ENCODE measurements at places on chromosomes 1 and 21.
A peak's percentile ranks its signal among the peaks of the same experiment; 100 is the strongest.

DNA sequence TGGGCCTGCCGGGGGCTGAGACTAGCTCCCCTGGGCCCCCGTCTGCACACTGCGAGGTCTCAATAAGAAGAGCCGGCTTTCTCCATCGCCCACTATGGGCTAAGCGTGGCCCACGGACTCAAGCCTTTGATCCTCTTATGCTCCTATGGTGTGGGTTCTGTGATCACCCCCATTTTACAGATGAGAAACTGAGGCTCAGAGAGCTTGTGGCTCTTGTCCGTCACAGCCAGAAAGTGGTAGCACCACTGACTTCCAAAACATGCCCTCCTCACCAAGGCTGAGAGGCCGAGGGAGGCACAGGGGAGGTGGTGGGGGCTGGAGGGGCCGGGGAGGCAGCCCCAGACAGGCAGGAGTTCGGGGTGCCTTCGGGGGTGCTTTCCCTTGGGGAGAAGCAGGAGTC is 39.0 kb upstream of the CASZ1 start:
- no peak for DNase-seq

DNA sequence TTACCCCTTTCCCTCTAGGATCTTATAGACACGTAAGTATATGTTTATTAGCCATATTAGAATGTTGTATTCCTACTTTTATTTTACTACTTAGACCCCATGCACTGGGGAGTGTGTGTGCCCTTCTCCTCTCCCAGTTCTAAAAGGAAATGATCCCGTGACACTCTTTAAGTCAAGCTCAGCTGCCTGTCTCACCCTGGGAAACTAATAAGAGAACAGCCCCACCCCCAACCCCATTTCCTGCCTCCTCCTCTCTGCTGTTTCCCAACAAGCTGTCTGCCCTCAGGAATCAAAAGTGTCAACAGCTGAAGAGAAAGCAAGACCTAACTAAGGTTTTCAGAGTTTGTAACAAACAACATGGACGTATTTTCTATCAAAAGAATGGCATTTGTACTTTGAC is 92.6 kb upstream of the VAV3 start:
- no peak for DNase-seq

- no peak for DNase-seq
Observed at GRCh38 chr1:207140536-207140935, 36.5 kb downstream of the C4BPA start.

DNA sequence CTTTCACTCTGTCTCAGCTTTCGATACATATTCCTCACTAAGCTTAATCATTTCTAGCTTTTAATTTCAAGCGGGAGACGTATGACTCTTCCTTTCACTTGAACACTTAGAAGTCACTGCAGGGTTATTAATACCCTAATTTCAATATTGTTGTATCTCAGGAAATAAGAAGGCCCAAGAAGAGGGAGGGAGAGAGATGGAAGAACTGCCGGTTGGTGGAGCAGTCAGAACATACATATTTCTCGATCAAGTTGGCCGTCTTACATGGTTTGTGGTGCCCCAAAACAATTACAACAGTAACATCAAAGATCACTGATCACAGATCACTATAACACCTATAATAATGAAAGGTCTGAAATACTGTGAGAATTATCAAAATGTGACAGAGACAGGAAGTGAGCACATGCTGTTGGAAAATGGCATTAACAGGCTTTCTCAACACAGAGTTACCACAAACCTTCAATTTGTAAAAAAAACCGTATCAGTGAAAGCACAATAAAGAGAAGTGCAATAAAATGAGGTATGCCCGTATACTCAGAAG is 145.4 kb upstream of the HP1BP3 start:
- no peak for DNase-seq

GRCh38 chr1:66778266-66778665 is 22.8 kb downstream of the INSL5 start:
- DNase-seq: no peak

DNA sequence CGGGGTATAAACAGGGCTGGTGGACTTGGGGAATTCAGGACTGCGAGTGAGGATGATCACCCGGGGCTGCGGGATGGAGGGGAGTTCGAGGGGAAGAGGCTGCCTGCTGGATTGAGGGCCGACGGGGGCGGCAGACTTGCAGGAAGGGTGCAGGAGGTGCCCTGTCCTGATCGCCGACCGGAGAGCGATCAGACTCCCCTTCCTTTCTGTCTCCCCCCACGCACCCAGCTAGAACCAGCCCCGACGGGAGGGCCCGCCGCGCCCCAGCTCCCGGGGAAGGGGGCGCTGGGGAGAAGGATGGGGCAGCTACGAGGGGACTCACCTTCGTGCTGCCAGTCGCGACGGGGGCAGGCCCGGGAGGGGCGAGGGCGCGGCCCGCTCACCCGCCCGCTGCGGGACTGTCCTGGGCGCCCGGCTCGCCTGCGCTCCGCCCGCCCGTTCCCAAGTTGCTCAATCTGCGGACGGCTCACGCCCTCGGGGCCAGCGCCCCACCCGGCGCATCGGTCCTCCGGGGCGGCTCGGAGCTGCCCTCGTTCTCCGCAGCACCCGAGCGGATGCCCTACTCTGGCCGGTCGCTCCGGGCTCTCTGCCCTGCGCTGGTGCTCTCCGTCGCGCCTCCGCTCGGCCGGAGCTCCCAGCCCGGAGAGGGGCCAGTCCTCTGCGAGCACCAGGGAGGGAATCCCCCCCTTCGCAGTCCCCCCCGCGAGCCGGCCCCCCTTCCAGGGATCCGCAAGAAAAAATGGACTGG is at the start of gene RSPO1:
RSPO1 (minus strand) TSS at position 649 of the 748 bp plus-strand sequence. CDS start 5,231 bp downstream, outside the sequence.
- peak; percentile 80 for DNase-seq

GRCh38 chr1:56050911-56051310 is 528.5 kb downstream of the PLPP3 start:
- DNase-seq: no peak

- DNase-seq: no peak
Observed at GRCh38 chr1:240217403-240217802, 125.7 kb downstream of the FMN2 start.

DNA sequence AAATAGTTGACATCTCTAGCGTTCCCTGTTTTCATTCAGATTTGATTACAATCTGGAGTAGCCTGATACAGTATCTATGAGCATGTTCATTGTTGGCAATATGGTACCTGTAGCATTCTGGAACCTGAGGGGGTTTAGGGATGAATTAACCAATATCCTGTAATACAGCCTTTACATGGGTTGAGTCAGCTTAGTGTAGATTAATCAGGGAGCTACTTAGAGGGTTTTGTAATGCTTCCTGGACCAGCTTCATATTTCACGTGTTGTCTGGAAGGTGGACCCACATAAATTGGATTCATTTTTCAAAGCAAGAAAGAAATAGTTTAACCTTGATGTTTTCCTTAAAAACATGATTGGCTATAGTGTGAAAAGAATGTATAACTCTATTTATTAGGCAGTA is 3.6 kb downstream of the OTUD3 start:
- no peak for DNase-seq

GRCh38 chr1:25609921-25610320 is 6.7 kb upstream of the MAN1C1 start:
- no peak for DNase-seq

DNA sequence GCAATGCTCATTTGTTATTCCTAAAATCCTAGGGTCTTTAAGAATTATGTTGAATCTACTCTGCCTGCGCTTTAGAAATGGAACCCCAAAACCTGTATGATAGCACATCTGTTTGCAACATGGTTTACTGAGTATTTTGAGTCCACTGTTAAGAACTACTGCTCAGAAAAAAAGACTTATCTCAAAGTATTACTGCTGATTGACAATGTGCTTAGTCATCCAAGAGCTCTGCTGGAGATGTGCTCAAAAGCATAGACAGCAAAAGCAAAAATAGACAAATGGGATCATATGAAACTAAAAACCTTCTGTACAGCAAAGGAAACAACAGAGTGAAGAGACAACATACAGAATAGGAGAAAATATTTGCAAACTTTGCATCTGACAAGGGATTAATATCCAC is 107.0 kb downstream of the CTH start:
- no peak for DNase-seq

- DNase-seq: no peak
Observed at GRCh38 chr21:44802396-44803153, 955 bp upstream of the UBE2G2 start.

DNA sequence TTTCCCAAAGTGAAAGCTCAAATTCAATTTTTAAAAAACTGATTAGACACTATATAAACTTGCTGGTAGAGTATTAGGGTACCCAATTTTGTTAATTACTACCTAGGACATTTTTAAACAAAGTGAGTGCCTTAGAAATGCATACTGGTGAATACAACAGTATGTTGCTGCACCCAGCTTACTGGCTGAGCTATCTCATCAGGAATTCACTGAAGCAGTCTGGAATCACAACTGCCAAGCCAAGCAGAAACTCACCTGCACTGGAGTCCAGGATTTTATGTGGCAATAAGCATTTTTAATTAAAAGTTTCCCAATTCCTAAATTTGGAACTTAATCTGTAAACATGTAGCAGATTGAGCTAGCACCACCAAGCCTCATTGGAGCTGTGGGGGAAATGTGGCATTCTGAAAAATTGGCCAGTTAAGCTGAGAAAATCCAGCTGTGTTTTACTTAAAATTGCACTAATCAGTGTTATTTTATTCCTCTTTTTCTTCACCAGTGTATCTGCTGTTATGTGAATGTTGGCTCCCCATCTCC is 61.8 kb downstream of the CLEC20A start:
- no peak for DNase-seq

DNA sequence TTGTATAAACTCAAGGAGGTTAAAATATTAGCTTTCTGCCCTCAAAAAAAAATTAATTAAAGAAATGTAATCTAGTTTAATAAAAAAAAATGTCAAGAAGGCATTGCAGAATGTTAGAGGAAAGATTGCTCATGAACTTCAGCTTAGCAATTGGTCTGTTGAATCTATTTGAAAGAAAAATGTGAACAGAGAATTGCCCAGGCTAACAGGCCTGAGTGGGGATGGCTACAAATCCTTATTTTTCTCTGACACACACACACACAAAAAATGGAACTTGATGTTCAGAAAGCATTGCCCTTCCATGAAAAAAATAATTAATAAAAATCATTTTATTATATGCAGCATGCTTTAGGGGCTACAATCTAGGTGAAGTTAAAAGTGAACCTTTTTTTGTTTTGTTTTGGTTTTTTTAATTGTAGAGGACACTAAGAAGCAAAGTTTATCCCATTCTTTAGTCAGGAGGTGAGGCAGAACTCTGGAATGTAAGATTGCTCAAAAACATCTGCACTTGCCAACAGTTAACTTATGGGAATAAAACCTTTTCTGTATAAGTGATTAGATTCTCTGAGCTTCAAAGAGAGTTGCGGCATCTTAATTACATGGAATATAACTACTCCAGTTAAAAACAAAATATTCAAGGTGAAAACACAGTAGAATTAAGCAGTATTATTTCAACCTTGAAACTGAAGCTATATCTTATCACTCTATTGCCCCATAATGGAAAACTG is 658.5 kb upstream of the ADGRL2 start:
- no peak for DNase-seq

DNA sequence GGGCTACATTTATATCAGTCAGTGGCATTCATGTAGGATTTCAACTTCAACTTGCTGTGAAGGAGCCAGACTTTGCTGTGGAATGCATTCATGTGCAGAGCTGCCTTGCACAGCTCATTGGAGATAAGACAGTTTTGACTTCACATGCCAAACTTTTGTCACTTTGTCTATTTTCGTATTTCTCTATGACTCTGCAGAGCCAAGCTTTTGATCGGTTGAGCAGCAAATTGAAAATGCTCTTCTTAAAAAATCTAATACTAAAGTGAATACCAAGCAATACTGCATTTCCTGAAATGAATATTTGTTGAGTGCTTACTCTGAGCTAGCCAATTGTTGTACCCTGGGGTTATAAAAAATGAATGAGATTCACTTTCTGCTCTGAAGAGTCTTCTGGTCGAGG is 388.7 kb downstream of the ST6GALNAC3 start:
- no peak for DNase-seq

GRCh38 chr1:216034506-216034905 is 388.7 kb downstream of the USH2A start:
- no peak for DNase-seq

GRCh38 chr1:27299385-27300271 is 22.3 kb upstream of the TMEM222 start:
- DNase-seq: peak; percentile 64

DNA sequence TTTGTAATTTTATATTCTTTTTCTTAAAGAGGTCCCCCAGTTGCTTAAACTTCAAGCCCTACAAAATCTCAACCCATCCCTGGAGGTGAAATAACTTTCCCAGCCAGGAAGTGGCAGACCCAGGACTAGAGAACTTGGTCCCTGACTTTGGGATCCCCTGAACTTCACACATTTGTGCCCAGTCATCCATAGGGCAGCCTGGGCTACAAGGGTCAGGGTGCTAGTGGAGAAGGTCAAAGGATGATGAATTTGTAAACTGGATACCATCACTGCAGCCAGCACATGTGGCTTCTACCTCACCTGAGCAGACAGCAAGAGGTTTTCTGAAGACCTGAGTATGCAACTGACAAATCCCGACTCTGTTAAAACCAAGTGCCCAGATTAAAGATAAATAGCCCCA is 31.4 kb downstream of the HIVEP3 start:
- no peak for DNase-seq

DNA sequence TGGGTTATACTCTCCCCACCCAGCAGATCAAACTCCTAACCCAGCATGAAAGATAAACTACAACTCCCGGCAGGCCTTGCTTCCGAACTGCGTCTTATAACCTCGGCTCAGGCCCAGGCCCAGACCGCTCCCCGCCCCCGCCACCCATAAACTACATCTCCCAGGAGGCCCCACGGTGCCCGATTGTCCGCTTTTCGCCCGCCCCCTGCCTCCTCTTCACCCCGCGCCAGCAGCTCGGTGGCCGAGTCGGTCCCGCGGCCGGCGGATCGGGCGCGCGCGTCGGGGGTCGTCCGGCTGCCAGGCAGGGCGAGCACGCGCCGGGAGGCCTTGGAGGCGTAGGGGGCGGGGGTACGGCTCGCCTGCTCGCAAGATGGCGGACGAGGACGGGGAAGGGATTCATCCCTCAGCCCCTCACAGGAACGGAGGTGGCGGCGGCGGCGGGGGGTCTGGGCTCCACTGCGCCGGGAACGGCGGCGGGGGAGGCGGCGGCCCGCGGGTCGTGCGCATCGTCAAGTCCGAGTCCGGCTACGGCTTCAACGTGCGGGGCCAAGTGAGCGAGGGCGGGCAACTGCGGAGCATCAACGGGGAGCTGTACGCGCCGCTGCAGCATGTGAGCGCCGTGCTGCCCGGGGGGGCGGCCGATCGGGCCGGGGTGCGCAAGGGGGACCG is at the start of gene SNX27:
SNX27 (plus strand) TSS at position 219 of the 669 bp plus-strand sequence; CDS start at position 371, 152 bp downstream.
- peak; percentile 96 for DNase-seq

DNA sequence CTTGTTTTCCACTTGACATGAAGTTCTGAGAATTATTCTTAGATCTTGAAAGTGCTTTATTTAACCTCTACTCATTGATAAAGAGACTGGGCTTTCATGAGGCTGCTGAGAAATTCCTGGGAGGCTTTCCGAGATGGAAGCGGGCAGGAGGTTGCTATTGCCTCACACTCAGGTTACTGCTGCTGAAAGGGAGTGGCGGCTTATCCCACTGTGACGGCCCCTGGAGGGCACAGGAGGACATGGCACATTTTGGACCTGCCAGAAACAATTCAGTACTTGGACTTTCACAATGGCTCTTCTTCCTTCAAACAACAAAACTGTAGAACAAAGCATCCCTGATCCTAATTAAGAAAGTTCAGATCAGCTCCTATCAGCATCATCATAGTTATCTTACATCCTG is 16.2 kb upstream of the MARK1 start:
- no peak for DNase-seq

GRCh38 chr1:243313635-243314536 is 58.0 kb downstream of the SDCCAG8 start:
- DNase-seq: no peak

Measured in aorta (tissue), 5 donors.